ENCODE measurements at places on chromosomes 6 and 20. TPM values are rescaled to one million over a fixed set of nuclear protein-coding genes. Genes with fewer than 3 reads are reported as not detected.

DNA sequence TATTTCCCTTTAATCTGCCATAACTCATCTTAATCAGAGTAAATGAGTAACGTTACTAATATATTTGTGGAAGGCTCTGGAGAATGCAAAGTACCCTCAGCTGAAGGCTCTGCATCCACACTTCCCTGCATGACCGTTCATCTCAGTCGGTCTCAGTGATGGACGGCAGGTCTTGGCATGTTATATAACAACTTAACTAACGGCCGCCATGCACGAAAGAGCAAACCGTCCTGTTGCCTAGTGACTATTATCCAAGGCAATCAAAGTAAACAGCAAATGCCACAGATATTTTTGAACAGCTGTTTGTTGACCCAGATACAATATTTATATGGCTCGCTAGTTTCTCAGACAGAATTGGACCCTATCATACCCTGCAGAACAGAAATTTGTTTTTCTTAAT is 194.9 kb upstream of the SMLR1 start:
- DNase-seq: no peak

The CRISP2 gene
- total RNA-seq: not detected

DNA sequence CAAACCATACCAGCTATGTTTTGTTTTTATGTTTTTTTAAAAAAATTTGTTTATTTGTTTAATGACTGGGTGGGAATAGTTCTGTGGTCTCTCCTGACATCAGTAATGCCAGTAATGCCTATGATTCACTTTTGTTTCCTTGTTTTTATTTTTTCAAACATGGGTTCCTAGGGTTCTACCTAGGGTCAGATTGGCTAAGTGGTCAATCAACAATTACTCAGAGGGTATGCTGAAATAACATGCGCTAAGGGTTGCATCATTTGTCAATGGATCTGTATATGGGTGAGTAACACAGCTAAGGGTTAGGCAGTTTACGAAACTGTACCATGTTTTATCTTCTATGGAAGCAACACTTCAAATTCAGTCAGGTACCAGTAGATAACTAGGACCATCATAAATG is 583.8 kb upstream of the GJE1 start:
- no peak for DNase-seq

The SLC32A1 gene
- total RNA-seq: not detected

GRCh38 chr6:145529582-145529981 is 205.7 kb downstream of the EPM2A start:
- DNase-seq: no peak

- DNase-seq: no peak
These were observed 42.3 kb downstream of the UNC5CL start for GRCh38 chr6:40996591-40997233.

GRCh38 chr6:107764684-107765460 is 59.2 kb downstream of the SCML4 start:
- no peak for DNase-seq

The SNX3 gene
- total RNA-seq: 67.9 TPM

- no peak for DNase-seq
These were observed 244.9 kb upstream of the SOX4 start for GRCh38 chr6:21348504-21349195.

The SCRT2 gene
- not detected for total RNA-seq

The CDSN gene
- not detected for total RNA-seq

DNA sequence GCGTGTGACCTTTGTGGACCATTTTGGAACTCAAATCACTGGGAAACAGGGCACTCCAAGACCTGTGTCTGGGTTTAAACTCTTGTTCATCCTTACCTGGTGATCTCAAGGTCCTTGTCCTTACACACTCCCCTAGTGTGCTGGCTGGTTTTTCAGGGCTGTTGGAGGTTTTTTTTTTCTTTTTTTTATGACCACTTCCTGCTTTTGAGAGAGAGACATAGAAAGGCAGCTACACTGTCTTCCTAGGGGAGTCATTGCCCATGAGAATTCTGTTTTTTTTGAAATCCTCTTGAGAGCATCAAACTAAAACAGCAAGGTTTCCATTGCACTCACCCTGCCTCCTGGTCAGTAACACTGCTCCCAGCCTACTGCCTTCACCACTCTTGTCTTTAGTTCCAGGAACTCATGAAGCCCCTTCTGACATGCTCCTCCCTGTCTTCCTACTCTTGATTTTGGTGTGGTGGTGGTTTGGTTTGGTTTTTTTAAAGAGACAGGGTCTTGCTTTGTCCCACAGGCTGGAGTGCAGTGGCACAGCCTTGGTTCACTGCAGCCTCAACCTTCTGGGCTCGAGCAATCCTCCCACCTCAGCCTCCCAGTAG is 28.6 kb downstream of the PRPH2 start:
- no peak for DNase-seq

- DNase-seq: no peak
These were observed 12.5 kb upstream of the TMEM30A start for GRCh38 chr6:75296811-75297779.

Measured in activated CD8-positive, alpha-beta memory T cell treated with anti-CD3 and anti-CD28 coated beads, Interleukin-2, amount 10 ng/mL, durations not matched to agents 7 days and 5 days (primary cell).